Frontal cortex (tissue), 4 donors: ENCODE measurements at places on chromosomes 7 and 10. TPM values are rescaled to one million over a fixed set of nuclear protein-coding genes. Genes with fewer than 3 reads are reported as not detected.

The FLNC gene
- total RNA-seq, result 2.4 TPM

The SFXN3 gene
- total RNA-seq, result 45.7 TPM

The JCAD gene
- 10.2 TPM for total RNA-seq

The CALHM2 gene
- total RNA-seq, result 1.6 TPM

The SEMA3D gene
- 3.7 TPM for total RNA-seq

The CUZD1 gene
- total RNA-seq, result 0.41 TPM

The ASB4 gene
- under 0.01 TPM for total RNA-seq

The ZNF862 gene
- 5.7 TPM for total RNA-seq

The PALD1 gene
- 6.9 TPM for total RNA-seq

The SLC18A3 gene
- under 0.01 TPM for total RNA-seq

The HELLS gene
- 14.7 TPM for total RNA-seq

The TMEM229A gene
- total RNA-seq, result 1.2 TPM

The TMEM236 gene
- total RNA-seq, result under 0.01 TPM

The ASB10 gene
- total RNA-seq, result not detected

The NXPH1 gene
- total RNA-seq, result 41.6 TPM

The RAB11FIP2 gene
- total RNA-seq, result 46.9 TPM

The AIMP2 gene
- total RNA-seq, result 35.9 TPM
